Endothelial cell of umbilical vein (primary cell): ENCODE measurements at places on chromosomes 3 and 15. TPM values are rescaled to one million over a fixed set of nuclear protein-coding genes. Genes with fewer than 3 reads are reported as not detected.
A peak's percentile ranks its signal among the peaks of the same experiment; 100 is the strongest.

GRCh38 chr3:47871389-47871788 lies 68.5 kb downstream of the DHX30 start:
- no peak for DNase-seq

DNA sequence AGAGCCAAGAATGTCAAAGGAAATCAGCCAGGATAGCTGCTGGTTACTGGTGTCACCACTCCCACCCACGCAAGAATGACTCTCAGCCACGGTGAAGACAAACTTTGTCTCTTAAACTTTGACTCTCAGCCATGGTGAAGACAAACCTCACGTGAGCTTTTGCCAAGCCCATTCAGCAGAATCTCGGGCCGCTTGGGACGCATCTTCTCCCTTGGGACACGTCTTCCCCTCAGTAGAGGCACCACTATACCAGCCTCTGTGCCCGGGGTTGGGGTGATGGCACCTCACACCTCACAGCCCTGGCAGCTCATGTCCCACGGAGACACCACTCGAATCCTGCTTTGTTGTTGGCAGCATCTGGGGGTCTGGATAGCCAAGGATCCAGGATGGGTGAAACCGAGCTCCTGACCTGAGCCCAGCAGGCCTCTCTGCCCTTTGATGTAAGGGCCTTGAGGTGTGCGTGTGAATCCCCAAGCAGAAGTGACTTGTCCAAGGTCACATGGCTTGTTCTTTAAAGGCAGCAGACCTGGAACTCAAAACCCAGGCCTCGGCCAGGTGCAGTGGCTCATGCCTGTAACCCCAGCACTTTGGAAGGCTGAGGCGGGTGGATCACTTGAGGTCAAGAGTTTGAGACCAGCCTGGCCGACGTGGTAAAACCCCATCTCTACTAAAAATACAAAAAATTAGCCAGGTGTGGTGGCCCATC lies 21.8 kb downstream of the RBPMS2 start:
- DNase-seq = no peak

DNA sequence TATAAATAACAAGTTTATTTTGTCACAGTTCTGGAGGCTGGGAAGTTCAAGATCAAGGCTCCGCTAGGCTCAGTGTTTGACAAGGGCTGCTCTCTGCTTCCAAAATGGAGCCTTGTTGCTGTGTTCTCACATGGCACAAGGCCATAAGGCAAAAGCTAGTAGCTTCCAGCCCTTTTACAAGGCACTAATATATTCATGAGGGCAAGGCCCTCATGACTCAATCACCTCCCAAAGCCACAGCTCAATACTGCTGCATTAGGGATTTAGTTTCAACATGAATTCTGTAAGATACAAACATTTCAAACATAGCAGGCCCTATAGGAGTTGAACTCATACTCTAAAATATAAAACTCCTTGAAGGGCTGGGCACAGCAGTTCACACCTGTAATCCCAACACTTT lies 30.2 kb downstream of the ZBTB11 start:
- DNase-seq = no peak

GRK7 gene
- polyA plus RNA-seq = not detected in 2 replicates

DNA sequence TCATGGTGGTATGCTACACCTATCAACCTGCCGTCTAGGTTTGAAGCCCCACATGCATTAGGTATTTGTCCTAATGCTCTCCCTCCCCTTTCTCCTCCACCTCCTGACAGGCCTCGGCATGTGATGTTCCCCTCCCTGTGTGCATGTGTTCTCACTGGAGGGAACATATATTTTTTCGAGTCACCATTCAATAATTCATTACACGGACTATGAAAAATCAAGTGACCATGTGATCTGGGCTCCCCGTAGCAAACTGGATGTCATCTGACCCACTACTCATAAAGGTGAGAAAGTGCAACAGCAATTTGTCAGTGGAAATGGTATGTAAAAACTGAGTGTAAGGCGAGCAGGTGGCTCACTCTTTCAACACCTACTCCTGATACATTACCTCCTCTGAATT lies 224.3 kb upstream of the RASGRP1 start:
- DNase-seq = no peak

GRCh38 chr3:118628704-118629341 lies 405.8 kb downstream of the IGSF11 start:
- peak; percentile 51 for DNase-seq

DNA sequence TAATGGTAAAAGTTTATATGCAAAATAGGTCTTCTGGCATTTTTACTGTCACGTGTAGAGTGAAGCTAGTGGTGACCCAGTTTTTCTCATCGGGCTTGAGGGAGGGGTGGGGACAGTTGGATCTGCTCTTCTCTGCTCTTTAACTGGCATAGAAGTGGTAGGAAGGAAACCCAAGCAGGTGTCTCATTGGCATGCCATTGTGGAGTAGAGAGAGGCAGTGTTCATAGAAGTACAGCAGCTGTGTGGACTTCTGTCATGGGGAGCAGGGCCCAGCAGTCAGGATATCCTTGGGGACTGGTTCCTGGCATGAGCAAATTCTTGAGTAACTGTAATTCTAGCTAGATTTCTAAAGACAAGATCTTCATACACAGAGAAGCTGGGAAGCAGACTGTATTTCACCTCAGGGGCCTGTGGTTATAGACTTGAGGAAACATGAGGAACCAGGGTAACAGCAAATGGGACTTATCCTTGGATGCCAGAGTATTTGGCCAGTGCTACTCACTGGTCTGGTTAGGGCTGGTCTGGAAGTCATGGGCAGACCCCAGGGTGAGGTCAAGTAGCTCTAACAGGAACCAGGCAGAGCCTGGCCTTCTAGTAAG lies 42.9 kb downstream of the CDIN1 start:
- DNase-seq = no peak

GOLGA6L10 gene
- polyA plus RNA-seq = 0.73 and 1.2 TPM in 2 replicates

GRCh38 chr3:97821287-97821773 lies 481 bp upstream of the CRYBG3 start:
- DNase-seq = no peak

ATP2B2 gene
- not detected in 2 replicates for polyA plus RNA-seq

DNA sequence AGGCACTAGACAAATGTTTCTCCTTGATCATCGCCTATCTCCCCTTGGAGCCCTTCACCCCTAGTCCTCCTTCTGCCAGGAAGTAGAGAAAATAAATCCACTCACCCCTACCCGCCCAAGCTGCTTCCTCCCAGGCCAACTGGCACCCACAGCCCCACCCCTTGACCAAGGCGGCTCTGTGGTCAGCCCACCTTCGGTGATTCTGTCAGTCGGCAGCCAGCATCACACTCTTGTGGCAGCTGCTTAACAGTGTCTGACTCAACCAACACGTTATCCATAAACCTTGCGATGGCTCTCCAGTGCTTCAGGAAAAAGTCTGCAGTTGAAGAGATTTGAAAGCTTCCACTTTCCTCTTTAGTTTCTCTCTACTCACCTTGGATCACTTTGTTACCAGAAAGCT lies 7.6 kb downstream of the SHF start:
- no peak for DNase-seq

TP63 gene
- polyA plus RNA-seq = not detected in 2 replicates

DNA sequence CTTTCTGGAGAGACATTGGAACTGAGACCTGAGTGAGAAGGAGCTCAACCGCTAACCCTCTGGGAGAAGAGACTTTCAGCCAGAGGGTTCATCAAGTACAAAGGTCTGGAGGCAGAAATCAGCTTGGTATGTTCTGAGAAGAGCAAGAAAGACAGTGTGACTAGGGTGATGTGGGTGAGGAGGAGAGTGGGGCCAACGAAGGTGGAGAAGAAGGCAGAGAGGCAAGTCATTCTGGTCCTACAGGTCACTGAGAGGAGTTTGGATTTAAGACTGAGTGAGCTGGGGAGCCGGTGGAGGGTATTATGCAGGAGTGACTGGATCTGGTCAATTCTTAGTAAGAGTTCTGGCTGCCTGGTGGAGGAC lies 12.2 kb downstream of the XIRP1 start:
- no peak for DNase-seq

ZBTB47 gene
- polyA plus RNA-seq = 10.6 and 13.2 TPM in 2 replicates

- no peak for DNase-seq
Measured at GRCh38 chr15:49265911-49266310, 95.9 kb downstream of the GALK2 start.

DNA sequence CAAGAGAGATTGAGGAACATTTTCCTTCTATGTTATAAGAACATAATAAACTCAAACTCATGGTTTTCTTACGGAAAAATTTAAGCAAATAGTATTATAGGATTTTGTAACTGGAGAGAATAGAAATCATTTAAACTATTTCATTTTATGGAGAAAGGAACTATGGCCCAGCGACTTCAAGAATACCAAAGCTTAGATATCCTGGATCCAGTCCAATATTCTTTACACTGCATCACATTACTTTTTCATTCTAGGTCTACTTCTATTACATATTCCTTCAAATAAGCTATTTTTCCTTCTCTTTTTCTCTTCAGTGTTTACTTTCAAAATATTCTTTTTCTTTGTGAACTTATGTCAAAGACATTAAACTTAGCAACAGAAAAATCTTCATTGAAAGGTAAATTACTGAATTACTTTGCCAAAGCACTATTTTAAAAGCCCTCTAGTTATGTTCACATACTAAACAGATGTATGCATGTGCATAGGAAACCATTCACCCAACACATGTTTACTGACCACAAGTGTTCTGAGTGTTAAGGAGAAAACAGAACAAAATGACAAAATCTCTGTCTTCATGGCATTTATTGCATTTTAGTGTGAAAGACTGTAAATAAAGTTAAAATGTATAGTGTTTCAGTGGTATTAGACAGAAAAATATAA lies 20.4 kb downstream of the KPNA4 start:
- no peak for DNase-seq

- no peak for DNase-seq
Measured at GRCh38 chr15:93257920-93258319, 168.9 kb upstream of the RGMA start.

DNA sequence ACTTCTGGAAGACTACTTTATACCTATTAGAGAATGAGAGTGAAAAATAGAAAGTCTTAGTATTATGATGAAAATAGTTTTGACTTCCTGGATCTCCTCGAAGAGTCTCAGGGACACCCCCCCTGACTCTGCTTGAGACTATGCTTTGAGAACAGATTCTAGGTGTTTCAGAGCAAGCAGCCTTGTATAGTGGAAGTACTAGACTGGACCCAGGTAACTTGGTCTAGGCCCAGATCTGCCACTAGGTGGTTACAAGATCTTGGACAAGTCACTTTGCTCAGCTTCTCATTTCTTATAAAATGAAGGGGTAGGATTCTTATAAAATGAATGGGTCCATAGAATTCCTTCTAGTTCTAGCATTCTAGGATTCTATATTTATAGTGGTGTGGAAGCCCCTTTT lies 9.1 kb downstream of the ABHD5 start:
- peak; percentile 26 for DNase-seq

GRCh38 chr15:60591496-60592370 lies 112.8 kb upstream of the ICE2 start:
- DNase-seq = peak; percentile 53
